ENCODE measurements at places on chromosomes 7 and 10. TPM values are rescaled to one million over a fixed set of nuclear protein-coding genes. Genes with fewer than 3 reads are reported as not detected.

GRCh38 chr10:43078175-43078985 is 1.5 kb downstream of the RET start:
- H3K4me3 ChIP-seq, result peak overlapping the region; percentile 58
- H3K27me3 ChIP-seq, result peaks cover 87% of the 10 kb centered on the region
- H3K36me3 ChIP-seq, result no peaks in the 10 kb centered on the region
- no peak for DNase-seq

DNA sequence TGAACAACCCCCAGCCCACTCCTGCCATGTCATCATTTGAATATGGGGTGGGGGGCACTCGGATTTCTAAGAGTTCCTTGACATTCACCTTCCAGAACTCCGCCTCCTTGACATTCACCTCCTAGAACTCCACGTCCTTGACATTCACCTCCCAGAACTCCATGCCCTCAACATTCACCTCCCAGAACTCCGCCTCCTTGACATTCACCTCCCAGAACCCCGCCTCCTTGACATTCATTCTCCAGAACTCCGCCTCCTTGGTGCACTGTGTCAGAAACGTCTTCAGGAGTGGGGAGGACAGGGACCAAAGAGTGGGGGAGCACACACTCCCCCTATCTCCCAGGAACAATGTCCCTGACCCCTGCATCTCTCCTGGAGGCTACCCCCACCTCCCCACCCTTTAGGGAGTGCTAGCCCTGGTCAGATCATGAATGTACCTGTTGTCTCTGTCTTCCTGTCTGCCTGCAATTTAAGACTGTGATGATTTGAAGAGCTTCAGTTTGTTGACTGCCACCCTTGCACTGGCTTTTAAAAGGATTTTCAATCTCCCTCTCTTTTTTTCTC is 110.1 kb downstream of the NPTX2 start:
- DNase-seq, result no peak
- H3K27ac ChIP-seq, result no peak overlapping the region
- peaks cover 18% of the 10 kb centered on the region for H3K27me3 ChIP-seq
- no peaks in the 10 kb centered on the region for H3K4me1 ChIP-seq
- H3K4me3 ChIP-seq, result no peak overlapping the region

DNA sequence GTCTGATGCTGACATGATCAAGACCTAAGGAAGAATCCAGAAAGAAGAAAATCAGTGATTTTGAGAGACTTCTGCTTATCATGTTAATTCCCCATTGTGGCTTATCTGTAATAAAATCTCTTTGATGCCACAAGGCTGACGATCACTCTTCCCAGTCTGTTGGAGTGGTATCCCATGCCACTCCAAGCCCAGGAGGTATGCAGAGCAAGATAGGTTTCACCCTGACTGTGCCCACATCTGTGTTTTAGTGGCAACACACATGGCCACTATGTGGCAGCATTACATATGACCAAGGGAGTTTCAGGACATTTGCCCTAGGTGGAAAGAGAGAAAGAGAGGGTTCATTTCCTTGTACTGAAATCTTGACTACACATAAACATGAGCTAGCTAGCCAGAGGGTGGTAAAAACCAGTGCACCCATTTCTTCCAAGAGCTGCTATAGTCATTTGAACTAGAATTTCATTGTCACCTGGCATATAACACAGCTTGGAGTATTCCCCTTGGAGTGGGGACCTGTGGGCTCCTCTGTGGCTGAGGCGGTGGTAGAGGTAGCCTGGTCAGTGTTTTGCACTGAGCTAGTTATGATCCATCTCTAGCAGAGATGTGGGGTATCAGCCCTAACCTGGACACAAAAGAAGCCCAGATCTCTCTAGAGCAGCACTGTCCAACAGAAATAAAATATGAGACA is 20.8 kb downstream of the LAMB4 start:
- H3K36me3 ChIP-seq, result peaks cover 3% of the 10 kb centered on the region
- no peak overlapping the region for H3K4me3 ChIP-seq
- H3K4me1 ChIP-seq, result peaks cover 3% of the 10 kb centered on the region
- DNase-seq, result no peak

- no peak for DNase-seq
- no peak overlapping the region for H3K4me3 ChIP-seq
These were observed 38.3 kb upstream of the TOMM7 start for GRCh38 chr7:22860784-22861482.

The ATOH7 gene
- 0.70 TPM for total RNA-seq

The SKIDA1 gene
- 9.7 TPM for total RNA-seq

The ASZ1 gene
- total RNA-seq, result not detected

The TAS2R4 gene
- 3.5 TPM for total RNA-seq

- no peaks in the 10 kb centered on the region for H3K36me3 ChIP-seq
- H3K27ac ChIP-seq, result no peak overlapping the region
- no peaks in the 10 kb centered on the region for H3K4me1 ChIP-seq
- H3K27me3 ChIP-seq, result no peaks in the 10 kb centered on the region
- H3K4me3 ChIP-seq, result no peak overlapping the region
These were observed 175.4 kb upstream of the AHR start for GRCh38 chr7:17123020-17123419.

GRCh38 chr10:43647576-43647975 is 1.1 kb downstream of the ZNF32 start:
- peaks cover 50% of the 10 kb centered on the region for H3K36me3 ChIP-seq
- DNase-seq, result no peak
- peaks cover 10% of the 10 kb centered on the region for H3K4me1 ChIP-seq
- H3K27me3 ChIP-seq, result no peaks in the 10 kb centered on the region

DNA sequence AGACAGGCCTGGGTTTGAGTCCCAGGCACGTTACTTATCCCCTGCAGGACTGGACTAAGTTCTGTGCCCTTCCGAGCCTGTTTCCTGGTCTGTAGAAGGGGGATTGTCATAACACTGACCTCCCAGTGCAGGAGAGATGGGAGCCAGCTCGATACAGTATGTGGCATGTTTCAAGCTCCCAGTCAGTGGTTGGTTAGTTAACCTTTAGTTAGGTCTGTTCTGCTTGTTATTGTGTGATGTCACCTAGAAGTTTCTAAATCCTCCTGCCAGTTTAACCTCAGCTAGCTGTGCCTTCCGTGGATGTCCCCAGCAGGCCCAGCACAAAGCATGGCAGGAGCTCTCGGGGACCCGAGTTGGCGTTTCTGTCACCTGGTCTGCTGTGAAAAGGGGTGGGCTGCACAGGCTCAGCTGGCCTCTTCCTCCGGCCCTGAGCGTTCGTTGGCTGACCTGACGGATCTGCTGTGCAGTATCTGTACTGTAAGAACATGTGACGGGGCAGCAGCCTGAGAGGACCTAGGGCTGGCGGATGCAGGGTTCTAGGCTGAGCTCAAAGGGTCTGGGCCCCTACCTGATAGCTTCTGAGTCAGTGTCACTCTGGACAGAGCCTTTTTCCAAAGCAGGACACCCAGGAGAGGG is 53.0 kb downstream of the SPOCK2 start:
- H3K27ac ChIP-seq, result peak overlapping the region; percentile 34
- no peak for DNase-seq
- no peaks in the 10 kb centered on the region for H3K36me3 ChIP-seq
- H3K27me3 ChIP-seq, result no peaks in the 10 kb centered on the region
- no peak overlapping the region for H3K4me3 ChIP-seq

GRCh38 chr10:60963441-60964256 is 19.7 kb upstream of the RHOBTB1 start:
- H3K27ac ChIP-seq, result peak overlapping the region; percentile 13
- H3K36me3 ChIP-seq, result no peaks in the 10 kb centered on the region
- H3K27me3 ChIP-seq, result no peaks in the 10 kb centered on the region
- H3K4me1 ChIP-seq, result peaks cover 29% of the 10 kb centered on the region
- DNase-seq, result no peak

The COL28A1 gene
- total RNA-seq, result 1.8 TPM

DNA sequence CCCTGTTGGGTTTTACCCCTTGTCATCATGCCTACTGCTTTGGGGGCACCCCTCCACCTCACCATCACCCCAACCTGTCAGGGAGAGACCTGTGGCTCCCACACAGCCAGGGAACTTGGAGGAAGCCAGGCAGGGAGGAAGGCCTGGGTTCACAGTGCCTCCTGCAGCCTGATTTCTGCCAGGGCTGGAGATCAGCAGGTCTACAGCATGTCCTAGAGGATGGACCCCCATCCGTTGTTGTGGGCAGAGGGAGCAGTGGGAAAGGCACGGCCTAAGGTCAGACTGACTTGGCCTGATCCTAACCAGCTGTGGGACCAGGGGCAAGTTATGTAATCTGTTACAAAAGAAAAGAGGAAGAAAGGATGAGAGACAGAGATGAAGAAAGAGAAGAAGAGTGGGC is 28.2 kb downstream of the ZCCHC24 start:
- H3K4me1 ChIP-seq, result peaks cover 4% of the 10 kb centered on the region
- H3K4me3 ChIP-seq, result no peak overlapping the region
- no peaks in the 10 kb centered on the region for H3K27me3 ChIP-seq
- no peak overlapping the region for H3K27ac ChIP-seq
- no peak for DNase-seq

The LRRD1 gene
- total RNA-seq, result 0.50 TPM

GRCh38 chr7:133934262-133934976 is 192.7 kb upstream of the LRGUK start:
- no peaks in the 10 kb centered on the region for H3K27me3 ChIP-seq
- H3K36me3 ChIP-seq, result peaks cover 5% of the 10 kb centered on the region

The PROSER2 gene
- 16.9 TPM for total RNA-seq

DNA sequence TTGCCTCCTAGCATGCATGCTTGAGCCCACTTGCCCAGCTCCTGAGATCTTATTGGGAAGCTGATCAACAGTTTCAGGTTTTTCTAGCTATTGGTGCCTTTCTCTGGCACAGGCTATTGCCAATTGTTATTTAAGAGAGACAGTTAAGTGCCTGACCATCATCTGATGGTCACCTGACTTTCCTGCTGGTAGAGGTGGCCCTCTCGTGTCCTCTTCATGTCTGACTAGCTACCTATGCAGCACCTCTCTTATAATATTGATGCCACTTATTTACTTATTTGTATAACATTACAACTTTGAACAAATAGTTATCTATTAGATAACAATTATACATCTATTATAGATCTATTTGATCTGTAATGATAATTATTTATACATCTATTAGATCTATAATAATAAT is 205.9 kb upstream of the SEMA3D start:
- H3K27ac ChIP-seq, result no peak overlapping the region
- H3K27me3 ChIP-seq, result no peaks in the 10 kb centered on the region
- H3K36me3 ChIP-seq, result peaks cover 10% of the 10 kb centered on the region
- DNase-seq, result no peak

- H3K27ac ChIP-seq, result no peak overlapping the region
- H3K36me3 ChIP-seq, result peaks cover 18% of the 10 kb centered on the region
- no peak for DNase-seq
- H3K4me1 ChIP-seq, result no peaks in the 10 kb centered on the region
These were observed 32.3 kb downstream of the KLHDC10 start for GRCh38 chr7:130102588-130102987.

The IFIT1B gene
- total RNA-seq, result not detected

DNA sequence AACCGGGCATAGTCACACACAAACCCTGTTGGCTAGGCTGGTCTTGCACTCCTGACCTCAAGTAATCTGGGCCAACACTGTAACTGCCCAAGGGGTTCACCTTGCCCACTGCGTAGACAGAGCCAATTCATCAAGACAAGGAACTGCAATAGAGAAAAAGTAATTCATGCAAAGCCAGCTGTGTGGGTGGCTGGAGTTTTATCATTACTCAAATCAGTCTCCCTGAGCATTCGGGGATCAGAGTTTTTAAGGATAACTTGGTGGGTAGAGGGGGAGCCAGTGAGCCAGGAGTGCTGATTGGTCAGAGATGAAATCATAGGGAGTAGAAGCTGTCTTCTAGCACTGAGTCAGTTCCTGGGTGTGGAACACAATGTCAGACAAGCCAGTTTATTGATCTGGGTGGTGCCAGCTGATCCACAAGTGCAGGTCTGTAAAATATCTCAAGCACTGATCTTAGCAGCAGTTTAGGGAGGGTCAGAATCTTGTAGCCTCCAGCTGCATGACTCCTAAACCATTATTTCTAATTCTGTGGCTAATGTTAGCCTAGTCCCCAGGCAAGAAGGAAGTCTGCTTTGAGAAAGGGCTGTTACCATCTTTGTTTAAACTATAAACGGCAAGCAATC is 15.6 kb upstream of the FXYD4 start:
- no peaks in the 10 kb centered on the region for H3K36me3 ChIP-seq
- peaks cover 30% of the 10 kb centered on the region for H3K4me1 ChIP-seq
- H3K27ac ChIP-seq, result no peak overlapping the region
- no peak for DNase-seq

- no peak for DNase-seq
- no peaks in the 10 kb centered on the region for H3K36me3 ChIP-seq
- H3K27ac ChIP-seq, result no peak overlapping the region
- H3K4me3 ChIP-seq, result no peak overlapping the region
These were observed 81.8 kb upstream of the SFMBT2 start for GRCh38 chr10:7492660-7493046.

DNA sequence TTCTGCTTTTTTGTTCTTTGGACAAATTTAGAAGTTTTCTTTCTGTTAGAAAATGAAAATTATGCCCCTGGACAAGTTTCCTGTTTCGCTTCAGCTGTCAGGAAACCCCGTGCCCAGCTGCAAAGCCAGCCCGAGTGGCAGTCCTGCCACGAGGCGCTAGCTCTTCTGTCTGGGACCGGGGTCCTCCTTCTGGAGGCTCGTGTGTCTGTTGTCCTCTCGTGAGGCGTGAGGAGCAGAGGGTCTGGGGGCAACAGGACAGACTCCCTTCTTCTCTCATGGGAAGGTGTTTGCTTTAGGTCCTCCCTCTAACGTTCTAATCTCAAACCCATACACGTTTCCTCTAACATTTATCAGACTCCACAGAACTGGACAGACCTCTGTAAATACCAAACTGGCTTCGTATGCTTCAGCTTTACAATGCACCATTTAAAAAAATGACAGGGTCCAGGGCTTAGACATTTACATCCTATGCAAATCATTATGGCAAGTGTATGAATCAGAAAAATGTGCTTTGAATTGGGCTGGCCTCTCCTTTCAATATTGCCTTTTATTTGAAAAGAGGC is 184.5 kb upstream of the SHH start:
- no peak for DNase-seq
- no peaks in the 10 kb centered on the region for H3K4me1 ChIP-seq
- H3K27ac ChIP-seq, result no peak overlapping the region
- no peaks in the 10 kb centered on the region for H3K36me3 ChIP-seq
- H3K27me3 ChIP-seq, result peaks cover 16% of the 10 kb centered on the region

GRCh38 chr10:83555264-83555663 is 584.0 kb upstream of the GHITM start:
- no peak overlapping the region for H3K27ac ChIP-seq
- H3K27me3 ChIP-seq, result no peaks in the 10 kb centered on the region
- peaks cover 7% of the 10 kb centered on the region for H3K36me3 ChIP-seq
- DNase-seq, result no peak
- no peak overlapping the region for H3K4me3 ChIP-seq

- peaks cover 2% of the 10 kb centered on the region for H3K4me1 ChIP-seq
- H3K27ac ChIP-seq, result no peak overlapping the region
- no peak overlapping the region for H3K4me3 ChIP-seq
- DNase-seq, result no peak
- H3K27me3 ChIP-seq, result no peaks in the 10 kb centered on the region
These were observed 60.4 kb upstream of the KCNIP2 start for GRCh38 chr10:101903827-101904550.

GRCh38 chr7:818031-818699 is 14.1 kb upstream of the SUN1 start:
- H3K4me1 ChIP-seq, result peaks cover 34% of the 10 kb centered on the region
- peaks cover 5% of the 10 kb centered on the region for H3K36me3 ChIP-seq
- H3K4me3 ChIP-seq, result peak overlapping the region; percentile 91
- peak overlapping the region; percentile 94 for H3K27ac ChIP-seq
- DNase-seq, result no peak

Data from mesothelial cell of epicardium (in vitro differentiated cells).